Stimulated activated CD4-positive, alpha-beta T cell treated with anti-CD3 and anti-CD28 coated beads, Interleukin-12 subunit alpha, Interleukin-12 subunit beta, amount 100 ng/mL, for 48 hours (primary cell): ENCODE measurements at places on chromosomes 16 and 17.

GRCh38 chr16:49652456-49653172 is 203.3 kb downstream of the ZNF423 start:
- no peak for DNase-seq

DNA sequence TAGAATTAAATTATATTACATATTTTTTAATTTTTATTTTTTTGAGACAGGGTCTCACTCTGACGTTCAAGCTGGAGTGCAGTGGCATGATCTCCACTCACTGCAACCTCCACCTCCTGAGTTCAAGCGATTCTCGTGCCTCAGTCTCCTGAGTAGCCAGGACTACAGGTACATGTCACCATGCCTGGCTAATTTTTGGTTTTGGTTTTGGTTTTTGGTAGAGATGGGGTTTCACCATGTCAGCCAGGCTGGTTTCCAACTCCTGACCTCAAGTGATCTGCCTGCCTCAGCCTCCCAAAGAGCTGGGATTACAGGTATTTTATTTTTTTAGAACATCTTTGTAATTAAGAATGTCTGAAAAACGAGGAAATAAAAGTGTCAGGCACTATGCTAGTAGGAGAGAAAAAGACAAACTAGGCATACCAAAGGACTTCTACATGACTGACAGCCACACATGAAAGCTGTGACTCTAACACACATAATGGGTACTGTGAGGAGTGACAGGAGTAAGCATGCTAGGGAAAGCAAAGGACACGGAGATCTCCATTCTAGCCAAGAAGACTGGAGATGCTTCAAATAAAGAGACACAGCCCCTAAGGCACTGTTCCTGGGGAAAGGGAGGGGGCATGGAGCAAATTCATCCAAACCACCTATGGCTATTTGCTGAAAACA is 7.3 kb downstream of the GNA13 start:
- no peak for DNase-seq

GRCh38 chr16:86016201-86016965 is 117.4 kb downstream of the IRF8 start:
- peak; percentile 37 for DNase-seq

- DNase-seq, result no peak
Measured at GRCh38 chr16:56629531-56629930, 2.9 kb upstream of the MT1M start.

GRCh38 chr17:67994817-67995569 is 1.3 kb downstream of the C17orf58 start:
- no peak for DNase-seq

- DNase-seq, result no peak
Measured at GRCh38 chr16:4290236-4290830, 17.5 kb upstream of the TFAP4 start.

- no peak for DNase-seq
Measured at GRCh38 chr16:17511340-17511739, 40.6 kb upstream of the XYLT1 start.

GRCh38 chr16:88593489-88593888 is 23.3 kb downstream of the ZC3H18 start:
- no peak for DNase-seq

DNA sequence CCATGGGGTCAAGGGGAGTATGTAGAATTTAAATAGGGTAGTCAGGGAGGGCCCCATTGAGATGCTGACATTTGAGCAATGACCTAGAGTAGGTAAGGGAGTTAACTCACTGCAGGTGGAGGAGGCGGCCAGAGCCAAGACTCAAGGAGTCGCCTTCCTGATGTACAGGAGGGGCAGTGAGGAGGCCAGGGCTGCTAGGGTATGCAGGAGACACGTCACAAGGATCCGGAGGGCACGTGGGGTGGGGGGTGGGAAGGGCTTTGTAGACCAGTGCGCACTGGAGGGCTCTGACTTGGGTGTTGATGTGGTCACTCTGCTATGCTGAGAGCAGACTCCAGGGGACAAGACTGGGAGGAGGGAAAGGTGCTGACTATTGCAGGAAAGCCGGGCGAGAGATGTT is 37.5 kb downstream of the SPECC1 start:
- DNase-seq, result no peak

DNA sequence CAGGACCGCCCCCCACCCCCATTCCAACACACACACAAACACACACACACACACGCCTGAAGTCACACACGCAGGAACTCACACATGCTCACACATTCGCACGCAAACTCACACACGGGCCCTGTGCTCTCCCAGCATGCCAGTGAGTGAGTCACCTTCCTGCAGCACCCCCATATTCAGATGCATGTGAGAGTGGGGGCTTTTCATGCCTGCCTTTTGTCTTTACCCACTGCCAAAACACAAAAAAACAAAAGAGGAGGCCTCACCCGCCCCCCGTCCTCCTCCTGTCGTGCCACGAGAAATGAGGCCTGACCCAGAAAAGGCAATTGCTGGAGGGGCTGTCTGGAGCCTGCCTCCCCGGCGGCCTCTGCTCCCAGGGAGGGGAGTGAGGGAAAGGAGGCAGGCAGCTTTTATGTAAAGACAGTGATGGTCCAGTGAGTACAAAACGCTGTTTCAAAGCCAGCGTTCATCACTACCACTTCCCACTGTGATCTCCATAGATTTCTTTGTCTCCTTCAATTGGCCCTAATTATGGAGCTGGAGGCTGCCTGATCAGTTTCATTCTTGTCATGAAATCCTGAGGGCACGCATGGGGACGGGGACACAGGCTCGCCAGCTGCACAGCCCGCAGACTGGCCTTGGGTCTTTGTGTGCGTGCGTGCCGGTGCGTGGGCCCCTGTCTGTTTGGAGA is 29.5 kb upstream of the GSE1 start:
- DNase-seq, result no peak

GRCh38 chr16:79190542-79190941 is 410.0 kb downstream of the MAF start:
- no peak for DNase-seq

DNA sequence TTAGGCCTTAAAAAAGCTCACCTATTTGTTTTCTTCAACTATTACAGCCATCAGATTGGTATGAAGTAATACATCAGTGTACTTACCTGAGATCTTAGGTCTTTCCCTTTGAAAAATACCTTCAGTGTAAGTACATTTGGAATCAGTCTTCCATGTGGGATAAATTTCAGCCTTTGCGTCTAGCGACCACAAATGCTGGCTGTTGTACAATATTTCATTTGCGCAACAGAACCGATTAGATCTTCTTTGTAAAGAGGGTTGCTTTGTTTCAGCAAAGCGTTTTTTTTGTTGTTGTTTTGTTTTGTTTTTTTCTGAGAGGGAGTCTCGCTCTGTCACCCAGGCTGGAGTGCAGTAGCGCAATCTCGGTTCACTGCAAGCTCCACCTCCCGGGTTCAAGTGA is 394.0 kb downstream of the CPPED1 start:
- DNase-seq, result no peak

DNA sequence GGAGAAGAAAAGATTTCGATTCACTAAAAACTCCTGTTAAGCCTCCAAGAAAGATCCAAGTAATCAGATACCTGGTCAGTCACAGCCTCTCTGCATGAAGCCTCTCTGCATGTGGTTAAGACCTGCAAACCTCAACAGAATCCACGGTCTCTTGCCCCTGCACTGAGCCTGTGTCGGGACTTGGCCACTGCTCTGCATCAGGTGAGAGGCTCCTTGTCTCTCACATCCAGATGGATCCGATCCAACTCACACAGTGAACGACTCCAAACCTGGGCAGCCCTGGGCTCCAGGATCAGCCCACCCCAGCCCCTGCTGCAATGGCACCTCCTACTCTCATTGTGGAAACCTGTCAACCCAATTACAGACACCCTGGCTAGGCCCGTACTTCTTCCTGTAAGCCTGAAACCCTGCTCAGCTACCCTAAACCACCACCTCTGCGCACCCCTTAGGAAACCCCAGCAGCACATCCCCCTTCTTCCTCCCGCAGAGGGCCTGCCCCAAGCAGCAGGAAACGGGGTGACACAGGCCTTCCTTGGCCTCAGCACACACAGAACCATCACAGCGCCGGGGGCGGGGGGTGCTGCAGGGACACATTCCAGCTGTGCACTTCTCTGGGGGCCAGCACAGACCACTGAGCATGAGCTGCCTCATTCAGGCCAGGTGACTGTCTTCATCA is 129.5 kb downstream of the ANKRD11 start:
- DNase-seq, result peak; percentile 56

- DNase-seq, result no peak
Measured at GRCh38 chr17:78684026-78684425, 98.0 kb downstream of the CYTH1 start.

- no peak for DNase-seq
Measured at GRCh38 chr16:30946671-30947540, 2.0 kb upstream of the ORAI3 start.

GRCh38 chr17:2940352-2940751 is 123.1 kb downstream of the OR1D5 start:
- no peak for DNase-seq
